DMS53 (cell line): ENCODE measurements at places on chromosomes 3 and 15.

GRCh38 chr3:101936419-101937356, 87.4 kb downstream of the NFKBIZ start:
- peak; percentile 77 for DNase-seq

DNA sequence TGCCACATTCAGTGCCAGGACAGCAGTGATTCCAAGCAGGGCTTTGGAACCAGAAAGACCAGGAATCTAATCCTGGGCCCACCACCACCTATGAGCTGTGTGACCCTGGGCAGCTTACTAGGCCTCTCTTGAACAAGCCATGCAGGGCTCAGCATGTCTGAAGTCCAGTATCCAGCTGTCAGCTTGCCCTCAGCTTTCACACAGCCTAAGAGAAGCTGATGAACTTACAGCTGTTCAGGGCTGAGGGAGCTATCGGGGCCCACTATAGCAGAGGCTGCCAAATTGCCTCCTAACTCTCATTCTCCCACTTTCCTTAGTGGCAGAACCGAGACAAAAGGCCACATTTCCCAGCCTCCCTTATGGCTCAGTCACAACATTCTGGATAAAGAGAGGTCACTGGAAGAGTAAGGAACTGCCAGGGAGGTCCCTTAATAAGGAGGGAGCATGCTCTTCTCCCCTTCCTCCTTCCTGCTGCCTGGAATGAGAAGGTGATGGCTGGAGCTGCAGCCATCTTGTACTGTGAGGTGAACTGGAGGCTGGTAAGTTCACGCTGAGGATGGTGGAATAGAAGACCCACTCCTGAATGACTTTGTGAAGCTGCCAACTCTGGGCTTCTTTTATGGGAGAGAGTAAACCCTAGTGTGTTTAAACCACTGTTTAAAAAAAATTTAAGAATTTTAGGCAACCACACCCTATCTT, 34.5 kb downstream of the FEM1B start:
- no peak for DNase-seq

DNA sequence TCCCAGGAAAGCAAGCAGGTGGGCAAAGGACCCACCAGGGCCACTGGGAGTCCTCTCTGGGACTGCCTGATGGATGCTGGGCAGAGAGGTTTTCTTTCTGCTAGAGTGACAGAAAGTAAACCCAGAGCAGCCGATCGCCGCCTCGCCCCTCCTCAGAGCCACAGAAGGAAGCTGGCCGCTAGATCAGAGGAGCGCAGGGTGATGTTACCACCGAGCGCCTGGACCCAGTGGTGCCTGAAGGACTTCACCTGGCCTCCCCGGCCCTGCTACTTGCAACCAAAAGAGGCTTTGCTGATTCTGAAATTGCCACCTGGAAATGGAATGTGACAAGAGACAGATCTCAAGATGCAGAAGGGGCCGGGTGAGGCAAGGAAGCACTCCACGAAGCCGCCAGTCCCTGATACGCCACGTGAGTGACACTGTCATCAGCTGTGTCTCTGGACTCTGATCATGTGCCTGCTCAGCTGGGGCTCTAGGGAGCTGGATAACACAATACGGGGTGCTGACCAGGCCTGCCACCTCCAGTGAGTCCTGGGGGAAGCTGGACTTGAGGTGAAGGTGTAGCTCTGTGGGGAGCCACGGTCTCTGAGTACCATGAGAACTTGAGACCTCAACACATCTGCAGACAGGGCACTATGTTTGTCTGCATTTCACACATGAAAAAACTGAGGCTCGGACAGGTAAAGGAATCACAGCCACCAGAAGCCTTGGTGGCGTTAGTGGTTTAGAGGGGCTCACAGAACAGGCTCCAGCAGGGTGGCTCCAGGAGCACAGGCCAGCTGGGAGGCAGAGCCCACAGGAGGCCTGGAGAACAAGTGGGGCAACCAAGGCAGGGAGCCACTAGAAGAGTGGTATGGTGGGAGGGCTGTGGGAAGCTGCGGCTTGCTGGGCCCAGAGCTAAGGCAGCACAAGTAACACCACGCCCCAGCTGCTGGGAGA, 137.9 kb upstream of the PRR20G start:
- DNase-seq: no peak

GRCh38 chr15:78162038-78162437, 12.9 kb downstream of the IDH3A start:
- DNase-seq: no peak

DNA sequence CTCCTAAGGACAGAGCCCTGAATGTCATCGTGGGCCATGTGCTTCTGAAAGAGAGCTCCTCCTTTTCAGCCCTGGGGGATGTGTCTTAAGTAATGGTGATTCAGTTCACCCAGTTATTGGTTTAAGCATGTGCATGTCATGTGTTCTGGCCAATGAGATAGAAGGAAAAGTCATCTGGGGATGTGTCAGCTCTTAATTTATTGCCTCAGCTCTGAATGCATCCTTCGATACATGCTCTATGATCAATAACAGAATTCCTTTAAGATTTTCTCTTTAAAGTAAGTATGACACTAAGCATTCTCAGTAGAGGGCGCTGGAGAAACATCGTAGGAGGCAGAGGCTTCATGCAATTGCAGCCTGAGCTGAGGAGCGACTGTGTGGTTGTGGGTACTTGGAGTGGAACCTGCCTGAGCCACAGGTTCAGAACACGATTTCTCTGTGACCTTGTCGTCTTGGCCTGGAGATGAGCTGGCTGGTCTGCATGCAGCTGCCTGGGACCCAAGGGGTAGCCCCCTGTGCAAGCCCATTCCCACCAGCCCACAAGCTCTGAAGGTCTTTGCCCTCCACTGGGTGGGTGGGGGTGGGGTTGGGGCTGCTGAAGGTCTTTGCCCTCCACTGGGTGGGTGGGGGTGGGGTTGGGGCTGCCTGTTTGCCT, 69.5 kb downstream of the C3orf38 start:
- DNase-seq: peak; percentile 71

- DNase-seq: no peak
These were observed 453.2 kb downstream of the NR2F2 start for GRCh38 chr15:96783746-96784145.

DNA sequence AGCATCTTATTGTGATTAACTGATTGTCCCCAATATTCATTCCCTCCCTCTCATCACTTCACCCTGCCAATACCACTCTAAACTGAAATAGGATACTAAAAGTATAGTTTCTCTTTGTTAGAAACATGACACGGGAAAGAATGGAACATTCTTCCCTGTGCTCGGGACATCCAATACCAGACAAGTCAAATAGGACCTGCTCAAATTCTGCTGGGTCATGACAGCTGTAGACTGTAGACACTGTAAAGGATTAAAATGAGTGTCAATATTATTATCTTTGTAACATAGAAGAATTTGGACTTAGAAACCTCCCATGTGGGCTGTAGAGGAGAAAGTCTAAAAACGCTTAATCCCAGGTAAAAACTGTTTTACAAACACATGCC, 315.0 kb upstream of the NR2E3 start:
- no peak for DNase-seq

DNA sequence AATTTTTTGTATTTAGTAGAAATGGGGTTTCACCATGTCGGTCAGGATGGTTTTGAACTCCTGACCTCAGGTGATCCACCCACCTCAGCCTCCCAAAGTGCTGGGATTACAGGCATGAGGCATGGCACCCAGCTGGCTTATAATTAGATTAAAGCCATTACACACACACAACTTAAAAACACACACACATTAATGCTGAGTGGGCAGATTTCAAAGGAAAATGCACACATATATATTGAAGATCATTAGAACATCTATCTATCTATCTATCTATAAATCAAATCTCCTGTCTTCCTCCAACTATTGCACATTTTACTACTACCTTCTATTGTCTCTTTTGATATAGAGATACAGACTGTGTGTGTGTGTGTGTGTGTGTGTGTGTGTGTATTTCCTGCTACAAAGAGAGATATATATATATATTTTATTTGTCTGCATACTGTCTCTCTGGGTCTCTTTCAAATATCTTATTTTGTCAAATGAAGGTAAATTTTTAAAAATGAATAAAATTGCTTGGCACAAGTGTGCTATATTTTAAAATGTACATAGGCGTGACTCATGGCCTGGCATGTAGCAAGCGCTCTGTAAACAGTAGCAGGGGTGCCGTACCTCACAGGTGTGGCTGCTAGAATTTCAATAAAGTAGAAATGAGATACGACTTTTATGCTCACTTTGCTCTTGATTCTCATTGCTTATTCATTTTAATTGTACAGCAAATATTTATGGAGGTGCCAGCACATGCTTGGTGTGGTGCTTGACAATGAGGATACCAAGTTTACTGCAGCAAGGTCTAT, 655.8 kb downstream of the AGBL1 start:
- DNase-seq: peak; percentile 6

DNA sequence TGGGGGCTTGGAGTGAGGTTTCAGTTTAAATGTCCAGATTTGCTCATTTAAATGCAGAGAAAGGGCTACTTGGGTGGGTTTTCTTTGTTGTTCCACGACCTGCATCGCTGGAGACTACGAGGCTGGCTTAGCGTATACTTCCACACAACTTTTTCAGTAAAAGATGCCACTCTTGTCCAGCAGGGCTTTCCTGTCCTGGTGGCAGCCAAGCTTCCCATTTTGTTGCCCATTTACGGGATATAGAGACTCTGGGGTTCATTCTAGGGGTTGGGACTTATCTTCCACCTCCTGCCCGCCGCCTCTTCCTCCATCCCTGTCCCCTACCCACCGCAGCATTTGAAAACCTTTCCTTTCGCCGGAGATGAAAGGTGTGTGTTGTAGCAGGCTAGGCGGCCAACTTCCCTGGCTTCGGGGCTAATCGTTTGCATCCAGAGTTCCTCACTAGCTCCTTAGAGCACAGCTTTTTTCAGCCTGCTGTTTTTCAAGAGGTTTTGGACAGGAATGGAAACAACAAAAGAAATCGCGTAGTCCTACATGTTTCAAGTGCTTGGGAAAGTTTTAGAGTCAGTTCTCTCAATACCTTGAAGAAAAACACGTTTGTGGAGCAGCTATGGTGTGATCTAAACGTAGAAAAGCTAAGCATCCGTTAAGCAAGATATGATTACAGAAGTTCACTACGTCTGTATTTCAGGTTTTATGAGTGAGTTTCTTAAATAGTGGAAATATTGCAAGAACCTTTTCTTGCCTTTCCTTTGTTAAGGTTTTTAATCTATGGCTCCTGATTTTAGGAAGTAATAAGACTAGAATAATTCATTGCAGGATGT, 843 bp downstream of the CHRNA5 start:
- peak; percentile 72 for DNase-seq

GRCh38 chr3:96319166-96319565, 495.2 kb upstream of the EPHA6 start:
- peak; percentile 1 for DNase-seq

- no peak for DNase-seq
These were observed 273.8 kb upstream of the RGMA start for GRCh38 chr15:93362821-93363220.

- DNase-seq: no peak
These were observed 700.6 kb upstream of the GOLIM4 start for GRCh38 chr3:168796339-168796738.

GRCh38 chr3:114809668-114810413, 337.2 kb downstream of the ZBTB20 start:
- DNase-seq: peak; percentile 55

DNA sequence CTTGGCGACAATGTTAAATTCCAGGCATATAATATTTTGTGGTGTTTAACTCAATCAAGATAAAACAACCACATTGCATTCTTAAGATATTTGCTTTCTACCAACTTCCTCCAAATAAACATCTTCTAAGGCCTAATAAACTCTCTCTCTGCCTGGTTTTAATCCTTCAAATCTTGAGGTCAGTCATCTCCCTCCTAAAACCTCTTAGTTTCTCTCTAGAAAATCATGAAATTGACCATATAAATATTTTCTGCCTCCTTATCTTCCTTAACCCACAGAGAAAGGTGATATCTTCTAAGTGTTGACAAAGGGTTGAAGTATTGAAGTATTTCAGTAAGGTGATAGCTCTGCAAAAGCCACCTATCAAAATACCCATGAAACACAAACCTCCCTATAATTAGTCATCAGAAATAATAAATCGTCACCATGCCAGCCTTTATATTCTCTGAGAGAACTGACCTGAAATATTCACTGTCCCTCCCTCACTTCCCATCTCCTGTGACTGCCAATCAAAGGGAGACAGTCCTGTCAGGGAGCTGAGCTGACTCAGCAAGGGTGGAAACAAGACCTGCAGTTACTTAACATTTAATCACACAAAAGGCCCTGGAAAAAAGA, 1261.1 kb downstream of the ROBO1 start:
- peak; percentile 52 for DNase-seq
